Temporal lobe (tissue), 4 donors: ENCODE measurements at places on chromosomes 12 and 14. TPM values are rescaled to one million over a fixed set of nuclear protein-coding genes. Genes with fewer than 3 reads are reported as not detected.

Gene EEF1AKMT3
- total RNA-seq: 2.7 TPM

Gene TAS2R7
- total RNA-seq: not detected

Gene FRMD6
- 10.1 TPM for total RNA-seq

Gene HHIPL1
- 5.9 TPM for total RNA-seq

Gene CIROP
- total RNA-seq: not detected

Gene ATF1
- 17.9 TPM for total RNA-seq

Gene RAB15
- 21.9 TPM for total RNA-seq

Gene PFKM
- 79.4 TPM for total RNA-seq

Gene POLE2
- 5.2 TPM for total RNA-seq

Gene RNF212B
- total RNA-seq: not detected

Gene FAR2
- total RNA-seq: 24.3 TPM

Gene GPR65
- under 0.01 TPM for total RNA-seq

Gene HOXC9
- not detected for total RNA-seq

Gene PTPN21
- total RNA-seq: 10.6 TPM

Gene DPF3
- 4.9 TPM for total RNA-seq

Gene OR4K15
- not detected for total RNA-seq

Gene SLC6A12
- 11.1 TPM for total RNA-seq

Gene RD3L
- total RNA-seq: not detected

Gene KRT85
- total RNA-seq: not detected

Gene CAPZA3
- total RNA-seq: not detected

Gene DAO
- not detected for total RNA-seq

Gene VRTN
- total RNA-seq: not detected

Gene GPHB5
- total RNA-seq: not detected

Gene ARHGAP9
- 0.25 TPM for total RNA-seq

Gene C12orf76
- 62.4 TPM for total RNA-seq

Gene SLC6A13
- 14.0 TPM for total RNA-seq

Gene B4GALNT3
- 1.5 TPM for total RNA-seq

Gene CLEC4C
- not detected for total RNA-seq

Gene CYP27B1
- total RNA-seq: 0.25 TPM

Gene ACVRL1
- total RNA-seq: 7.9 TPM

Gene PRMT5
- total RNA-seq: 44.0 TPM

Gene RDH12
- 0.25 TPM for total RNA-seq

Gene CCDC196
- total RNA-seq: not detected

Gene KRT77
- total RNA-seq: under 0.01 TPM

Gene CRACR2A
- total RNA-seq: 0.74 TPM

Gene EML5
- 20.7 TPM for total RNA-seq

Gene SLC38A1
- total RNA-seq: 207 TPM

Gene MFAP5
- total RNA-seq: 1.7 TPM

Gene BRAP
- total RNA-seq: 17.7 TPM

Gene CD4
- 2.2 TPM for total RNA-seq

Gene ERP27
- total RNA-seq: not detected

Gene AMN1
- total RNA-seq: 56.8 TPM

Gene SNX6
- 68.1 TPM for total RNA-seq

Gene AHNAK2
- total RNA-seq: 34.4 TPM

Gene DDX55
- total RNA-seq: 16.7 TPM

Gene TEX52
- total RNA-seq: not detected

Gene FNTB
- 12.5 TPM for total RNA-seq
